ENCODE measurements at places on chromosomes 4 and X.

DNA sequence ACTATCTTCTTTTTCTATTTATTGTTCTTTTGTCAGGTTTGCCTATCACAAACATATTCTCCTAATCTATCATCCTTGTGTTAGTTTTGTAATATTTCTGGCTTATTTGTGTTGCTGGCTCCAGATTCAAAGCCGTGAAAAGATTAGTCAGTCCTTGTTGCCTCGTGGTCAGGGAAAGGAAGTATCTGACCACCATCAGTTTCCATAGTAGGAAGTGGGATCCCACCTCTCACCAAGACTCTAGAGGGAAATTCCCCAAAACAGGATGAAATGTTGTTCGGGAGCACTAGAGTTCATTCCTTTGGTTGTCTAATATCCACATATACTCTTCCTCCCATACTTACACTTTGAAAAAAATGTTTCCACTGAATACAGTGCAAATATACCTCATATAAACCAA is 131.0 kb upstream of the HUWE1 start:
- DNase-seq: no peak

DNA sequence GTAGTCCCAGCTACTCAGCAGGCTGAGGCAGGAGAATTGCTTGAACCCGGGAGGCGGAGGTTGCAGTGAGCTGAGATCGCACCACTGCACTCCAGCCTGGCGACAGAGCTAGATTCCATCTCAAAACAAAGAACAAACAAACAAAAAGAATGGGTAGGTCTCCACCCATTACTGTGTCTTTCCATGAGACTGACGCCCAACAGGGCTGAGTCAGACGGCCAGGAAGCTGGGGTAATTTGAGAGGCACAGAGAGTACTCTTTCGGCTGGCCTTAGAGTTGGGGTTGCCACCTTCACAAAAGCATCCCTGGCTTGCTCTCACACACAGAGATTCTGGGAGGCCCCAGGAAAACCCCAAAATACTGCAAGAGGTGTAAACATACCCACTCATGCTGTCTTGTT is 72.0 kb upstream of the DHRSX start:
- no peak for DNase-seq

DNA sequence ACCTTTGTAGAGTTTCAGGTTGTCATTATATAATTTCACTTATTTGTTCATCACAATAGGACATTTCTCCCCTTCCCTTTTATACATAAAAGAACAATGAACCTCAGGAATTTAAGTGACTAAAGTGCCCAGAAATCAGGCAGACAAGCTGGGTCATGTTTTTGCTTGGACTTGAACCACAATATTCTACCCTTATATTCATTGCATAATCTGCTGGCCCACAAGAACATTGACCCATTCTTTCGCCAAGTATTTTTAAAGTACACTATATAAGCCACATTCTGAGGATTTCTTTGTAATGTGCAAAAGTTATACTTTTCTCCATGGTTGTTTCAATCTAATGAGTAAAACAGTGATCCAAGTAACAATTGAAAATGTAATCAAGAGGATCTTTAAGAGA is 637.5 kb upstream of the SLIT2 start:
- no peak for DNase-seq

DNA sequence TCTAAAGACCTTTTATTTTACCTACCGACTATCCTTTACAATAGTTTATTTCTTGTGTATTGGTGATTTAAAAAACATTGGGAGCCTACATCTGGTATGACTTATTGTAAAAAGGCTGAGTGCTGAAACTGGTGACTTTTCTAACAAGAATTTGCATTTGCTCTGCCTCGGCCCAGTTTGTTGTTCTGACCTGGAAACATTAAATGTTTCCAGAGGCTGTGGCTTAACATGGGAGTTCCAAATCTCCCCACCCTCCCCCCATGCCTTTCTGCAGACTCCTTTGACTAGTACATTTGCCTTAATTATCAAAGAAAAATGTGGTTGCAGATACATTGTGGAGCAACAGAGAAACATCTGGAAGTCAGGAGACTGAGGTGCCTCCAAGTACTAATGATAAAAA is 39.8 kb downstream of the SPCS3 start:
- DNase-seq: no peak

DNA sequence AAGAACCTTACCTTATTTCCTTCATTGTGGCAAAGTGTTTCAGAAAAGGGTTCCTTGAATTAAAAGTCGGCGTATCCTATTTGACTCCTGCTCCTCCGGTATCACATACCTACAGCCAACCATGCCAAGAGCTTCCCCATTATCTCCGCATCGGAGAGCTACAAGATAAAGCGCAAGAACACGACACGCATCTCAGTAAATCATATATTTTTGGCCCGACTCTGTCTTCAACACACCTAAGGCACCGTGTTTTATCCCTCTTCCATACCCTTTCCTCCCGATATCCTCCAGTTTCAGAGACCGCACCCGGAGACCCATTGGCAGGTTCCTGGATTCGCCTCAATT is 497 bp upstream of the THAP9 start:
- no peak for DNase-seq

DNA sequence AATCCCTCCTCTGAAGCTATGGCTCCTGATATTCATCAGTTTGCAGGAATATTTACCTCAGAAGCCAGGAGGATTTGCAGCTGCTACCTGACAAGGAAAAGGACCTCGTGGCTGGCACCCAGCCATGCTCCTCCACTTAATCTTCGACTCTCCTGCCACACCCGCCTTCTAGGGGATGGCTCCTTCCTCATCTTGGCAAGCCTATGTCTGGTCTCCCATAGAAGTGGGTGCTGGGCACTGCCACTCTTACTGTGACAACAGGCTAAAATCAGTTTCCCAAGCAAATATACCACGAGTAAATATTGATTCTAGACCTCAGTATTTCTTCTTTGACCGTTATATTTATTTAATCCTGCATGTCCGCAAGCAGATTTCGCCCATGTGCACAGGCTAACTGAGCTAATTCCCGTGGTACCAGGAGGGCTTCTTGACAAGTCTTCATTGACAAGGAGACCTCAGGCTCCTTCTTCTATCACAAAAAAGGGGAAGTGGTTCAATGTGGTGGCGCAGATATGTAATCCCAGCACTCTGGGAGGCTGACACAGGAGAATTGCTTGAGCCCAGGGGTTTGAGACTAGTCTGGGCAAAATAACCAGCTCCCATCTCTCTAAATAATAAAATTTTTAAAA is 52.6 kb upstream of the DCTD start:
- no peak for DNase-seq
